ENCODE measurements at places on chromosomes 5 and 9. TPM values are rescaled to one million over a fixed set of nuclear protein-coding genes. Genes with fewer than 3 reads are reported as not detected.

SHOC1 gene
- polyA plus RNA-seq: 0.18 TPM

- peak; percentile 63 for DNase-seq
Measured at GRCh38 chr9:6272229-6272598, 56.0 kb upstream of the TPD52L3 start.

DNA sequence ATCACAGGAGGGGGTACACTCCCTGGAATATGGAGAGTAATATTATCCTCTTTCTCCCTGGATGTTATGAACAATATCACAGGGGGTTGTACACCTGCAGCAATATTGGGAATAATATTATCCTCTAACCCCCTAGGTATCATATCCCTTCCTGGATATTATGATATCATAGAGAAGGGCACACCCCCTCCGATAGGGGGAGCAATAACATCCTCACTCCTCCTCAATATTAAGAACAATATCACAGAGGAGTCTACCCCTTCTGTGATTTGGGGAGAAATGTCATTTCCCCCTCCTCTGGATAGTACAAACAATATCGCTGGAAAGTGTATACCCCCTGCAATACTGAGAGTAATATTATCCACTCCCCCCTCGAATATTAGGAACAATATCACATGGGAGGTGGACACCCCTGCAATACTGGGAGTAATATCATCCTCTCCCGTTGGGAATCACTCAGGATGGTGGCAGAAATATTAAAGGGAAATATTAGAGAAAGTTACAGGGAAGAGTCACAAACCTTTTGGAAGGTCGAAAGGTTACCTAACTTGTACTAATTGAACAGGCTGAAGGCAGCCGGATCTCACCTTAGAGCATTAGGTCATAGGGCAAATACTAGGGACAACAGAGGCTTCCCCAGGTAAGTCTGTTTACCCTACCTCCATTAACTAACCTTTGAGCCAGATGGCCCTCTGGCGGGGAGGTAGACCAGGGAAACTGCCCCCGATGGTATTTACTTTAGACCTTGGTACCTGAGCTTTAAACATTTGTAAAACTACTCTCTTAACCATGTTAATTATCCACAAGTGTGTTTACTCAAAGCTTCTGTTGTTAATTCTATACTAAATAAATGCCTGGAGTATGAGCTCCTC is 57.5 kb upstream of the FREM1 start:
- no peak for DNase-seq

OBP2A gene
- polyA plus RNA-seq: not detected

- DNase-seq: no peak
Measured at GRCh38 chr5:14708551-14708950, 44.0 kb downstream of the OTULIN start.

GRCh38 chr9:626596-626995 is 214.9 kb upstream of the DMRT1 start:
- DNase-seq: no peak

DNA sequence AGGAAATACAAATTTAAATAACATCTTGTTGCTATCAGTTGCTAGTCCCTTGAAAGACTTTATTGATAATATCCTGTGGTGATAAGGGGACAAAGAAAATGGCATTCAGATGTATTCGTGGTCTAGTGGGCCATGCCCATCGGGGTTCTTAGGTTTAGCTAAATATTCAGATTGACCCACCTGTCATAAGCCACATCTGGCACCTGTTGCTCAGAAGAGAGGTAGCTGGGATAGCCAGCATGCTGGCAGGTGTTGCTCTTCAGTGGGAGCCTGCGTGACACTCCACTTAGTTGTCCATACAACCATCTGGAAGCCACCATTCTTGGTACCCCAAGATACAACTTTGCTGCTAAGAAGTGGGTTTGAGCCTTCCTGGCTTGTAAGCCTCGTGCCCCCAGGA is 36.7 kb downstream of the F2RL2 start:
- no peak for DNase-seq

GRCh38 chr5:36396640-36397039 is 94.9 kb upstream of the RANBP3L start:
- DNase-seq: no peak

GRCh38 chr5:115962239-115962564 is at the start of gene LVRN:
Gene LVRN (plus strand): TSS chr5:115962475. CDS start chr5:115962618, 143 bp downstream.
- no peak for DNase-seq

GRCh38 chr5:68178579-68178978 is 37.0 kb upstream of the PIK3R1 start:
- DNase-seq: no peak

PLAA gene
- 32.3 TPM for polyA plus RNA-seq

DNA sequence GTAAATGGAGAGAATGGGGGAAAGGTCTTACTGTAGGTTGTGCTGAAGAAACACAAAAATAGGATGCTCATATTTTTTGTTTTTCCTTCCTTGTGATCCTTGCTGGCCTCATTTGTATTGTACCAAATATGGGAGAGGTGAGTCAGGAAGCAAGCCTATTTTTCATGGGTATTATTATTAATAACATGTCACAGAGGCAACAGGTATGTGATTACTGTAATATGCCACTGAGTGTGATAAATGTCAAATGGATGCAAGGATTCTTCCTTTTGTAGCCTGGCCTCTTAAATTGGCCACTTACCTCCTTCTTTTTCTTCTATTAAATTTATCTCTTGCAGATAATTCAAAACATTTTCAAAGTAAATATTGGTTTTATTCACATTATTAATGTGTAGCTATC is 10.2 kb downstream of the LECT2 start:
- no peak for DNase-seq

GRCh38 chr5:36607838-36608783 is 1.7 kb downstream of the SLC1A3 start:
- peak; percentile 32 for DNase-seq

CHSY3 gene
- polyA plus RNA-seq: 4.8 TPM

- peak; percentile 82 for DNase-seq
Measured at GRCh38 chr9:37992924-37993349, 76.1 kb downstream of the SHB start.

All from muscle of leg (tissue), 16 donors.